ENCODE measurements at places on chromosomes 7 and 10.

- DNase-seq: no peak
These were observed 4.1 kb downstream of the MKLN1 start for GRCh38 chr7:131331806-131332205.

- peak; percentile 23 for DNase-seq
These were observed 143.2 kb upstream of the RET start for GRCh38 chr10:42933448-42934340.

DNA sequence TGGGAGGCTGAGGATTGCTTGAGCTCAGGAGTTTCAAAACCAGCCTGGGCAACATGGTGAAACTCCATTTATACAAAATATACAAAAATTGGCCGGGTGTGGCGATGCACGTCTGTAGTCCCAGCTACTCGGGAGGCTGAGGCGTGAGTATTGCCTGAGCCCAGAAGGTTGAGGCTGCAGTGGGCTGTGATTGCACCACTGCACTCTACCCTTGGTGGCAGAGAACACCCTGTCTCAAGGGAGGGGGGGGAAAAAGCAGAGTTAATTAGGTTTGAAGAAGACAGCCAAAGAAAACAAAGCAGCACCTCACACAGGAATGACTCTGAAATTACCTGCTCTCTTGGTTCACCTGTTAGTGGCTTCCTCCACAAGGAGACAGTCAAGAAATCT is 110.0 kb downstream of the EEPD1 start:
- DNase-seq: no peak

DNA sequence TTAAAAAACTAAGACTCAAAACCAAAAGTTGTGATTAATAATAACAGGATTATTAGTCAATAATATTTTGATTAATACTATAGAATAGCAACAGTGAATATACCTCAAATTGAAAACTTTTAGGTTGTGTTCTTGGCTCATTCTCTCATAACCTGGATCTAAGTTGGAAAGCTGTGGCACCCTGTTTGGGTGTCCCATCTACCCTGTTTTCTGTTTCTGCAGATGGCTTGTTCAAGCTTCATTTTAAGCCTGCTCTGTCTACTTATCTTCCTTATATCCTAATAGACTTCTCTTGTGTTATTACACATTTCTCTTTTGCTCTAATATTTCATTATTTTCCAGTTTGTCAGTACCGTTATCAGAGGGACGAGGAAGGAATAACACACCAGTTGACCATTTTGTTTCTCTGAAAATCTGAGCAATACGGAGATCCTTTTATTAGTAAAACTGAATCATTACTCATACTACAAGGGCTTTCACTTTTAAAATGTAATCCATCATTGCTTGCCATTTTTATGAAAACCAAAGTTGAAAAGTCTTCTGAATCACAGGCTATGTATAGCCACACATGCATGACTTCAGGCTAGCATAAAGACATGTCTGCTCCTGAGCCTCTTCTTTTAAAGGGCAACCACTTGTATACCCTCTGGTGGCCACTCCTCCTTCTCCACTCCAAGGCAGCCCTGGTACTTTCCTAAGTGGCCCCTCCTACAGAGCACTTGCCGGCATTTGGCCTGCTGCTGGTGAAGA is 22.3 kb downstream of the COX15 start:
- no peak for DNase-seq

GRCh38 chr10:7950981-7951847 is 103.3 kb upstream of the GATA3 start:
- no peak for DNase-seq

- DNase-seq: peak; percentile 7
These were observed 218.4 kb downstream of the ELMO1 start for GRCh38 chr7:37230221-37230620.

GRCh38 chr10:110174816-110175215 is 32.6 kb upstream of the MXI1 start:
- DNase-seq: no peak

DNA sequence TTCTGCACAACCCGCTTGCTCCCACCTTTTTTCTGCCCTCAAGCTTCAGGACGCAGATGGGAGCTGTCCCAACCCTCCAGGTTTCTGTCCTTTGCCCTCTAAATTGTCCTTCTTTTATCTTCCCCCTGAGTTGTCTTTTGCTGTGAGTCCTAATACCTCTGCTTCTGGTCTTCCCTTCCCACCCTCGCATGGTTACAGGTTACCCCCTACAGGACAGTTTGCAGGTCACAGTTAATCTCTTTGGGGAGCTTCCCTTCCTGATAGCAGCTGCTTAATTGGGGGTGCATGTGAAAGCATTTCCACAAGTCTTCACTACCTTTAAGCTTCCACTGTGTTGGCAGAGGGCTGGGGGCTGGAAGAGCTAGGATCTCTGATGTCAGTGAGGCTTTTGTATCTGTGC is 121.5 kb upstream of the CXCL12 start:
- DNase-seq: no peak

DNA sequence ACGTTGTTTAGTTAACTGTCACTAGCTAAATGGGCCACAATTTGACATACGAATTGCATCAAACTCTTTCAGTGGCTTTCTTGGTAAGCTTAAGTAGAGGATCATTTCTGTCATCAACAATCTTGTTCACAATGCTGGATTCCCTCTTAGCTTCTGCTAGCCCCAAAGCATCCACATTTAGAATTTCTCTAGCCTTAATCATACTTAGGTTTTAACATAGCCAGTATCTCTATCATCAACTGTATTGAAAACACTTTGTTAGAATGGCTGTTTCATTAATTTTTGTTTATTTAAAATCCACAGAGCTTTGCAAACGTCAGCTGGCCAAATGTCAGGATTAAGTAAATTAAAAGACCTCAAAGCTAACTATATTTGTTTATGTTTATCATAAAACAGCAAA is 41.1 kb downstream of the ABRAXAS2 start:
- DNase-seq: no peak
